CD4-positive, alpha-beta T cell treated with Interferon alpha-2 for 1 hour (primary cell): ENCODE measurements at places on chromosomes 3 and 15.

- DNase-seq, result no peak
Measured at GRCh38 chr3:135920275-135920674, 45.3 kb upstream of the PPP2R3A start.

DNA sequence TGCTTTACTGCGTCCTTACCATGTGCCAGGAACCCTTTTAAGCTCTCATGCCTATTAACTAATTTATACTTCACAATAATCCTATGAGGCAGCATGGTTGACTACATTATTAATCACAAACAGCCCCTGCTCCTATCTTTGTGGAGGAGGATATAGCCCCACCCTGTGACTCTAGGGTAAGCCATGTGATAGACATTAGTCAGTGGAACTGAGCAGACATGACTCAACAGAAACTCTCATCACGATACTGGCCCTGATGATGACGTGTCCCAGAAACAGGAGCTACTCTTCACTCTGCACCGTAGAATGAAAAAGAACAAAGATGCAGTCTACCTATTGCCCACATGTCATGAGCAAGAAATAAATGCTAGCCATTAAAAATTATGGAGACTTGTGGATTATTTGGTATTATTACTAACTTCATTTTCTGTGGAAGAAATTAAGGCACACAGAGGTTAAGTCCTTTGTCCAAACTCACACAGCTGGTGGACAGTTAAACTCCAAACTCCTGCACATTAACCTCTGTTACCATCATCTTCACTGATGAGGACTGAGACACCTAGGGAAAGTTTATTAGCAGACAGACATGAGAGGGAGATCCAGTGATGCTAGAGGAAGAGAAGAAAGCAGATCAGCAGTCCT, 51.2 kb downstream of the CFAP20DC start:
- DNase-seq, result no peak

- DNase-seq, result no peak
Measured at GRCh38 chr15:50800715-50801114, 35.2 kb upstream of the SPPL2A start.

DNA sequence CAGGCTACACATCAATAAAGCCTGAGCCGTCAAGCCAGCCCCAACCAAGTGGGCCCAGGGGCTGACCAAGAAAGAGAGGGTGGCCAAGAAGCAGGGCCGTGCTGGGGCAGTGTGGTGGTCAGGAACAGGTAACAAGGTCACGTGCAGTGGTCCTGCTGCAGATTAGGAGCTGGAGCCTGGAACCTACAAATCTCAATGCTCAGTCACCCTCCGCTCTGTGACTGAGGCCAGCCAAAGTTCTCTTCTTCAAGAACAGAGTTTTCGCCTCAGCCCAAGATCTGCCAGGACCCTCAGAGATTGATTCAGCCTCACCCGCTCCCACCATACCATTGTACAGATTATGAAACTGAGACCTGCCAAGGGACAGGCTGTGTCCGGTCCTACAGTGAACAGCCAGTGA, 26.9 kb downstream of the GRAMD2A start:
- no peak for DNase-seq

GRCh38 chr3:154151969-154152368, 30.8 kb downstream of the ARHGEF26 start:
- no peak for DNase-seq

GRCh38 chr3:189355481-189356201, 183.9 kb downstream of the TPRG1 start:
- peak; percentile 16 for DNase-seq

DNA sequence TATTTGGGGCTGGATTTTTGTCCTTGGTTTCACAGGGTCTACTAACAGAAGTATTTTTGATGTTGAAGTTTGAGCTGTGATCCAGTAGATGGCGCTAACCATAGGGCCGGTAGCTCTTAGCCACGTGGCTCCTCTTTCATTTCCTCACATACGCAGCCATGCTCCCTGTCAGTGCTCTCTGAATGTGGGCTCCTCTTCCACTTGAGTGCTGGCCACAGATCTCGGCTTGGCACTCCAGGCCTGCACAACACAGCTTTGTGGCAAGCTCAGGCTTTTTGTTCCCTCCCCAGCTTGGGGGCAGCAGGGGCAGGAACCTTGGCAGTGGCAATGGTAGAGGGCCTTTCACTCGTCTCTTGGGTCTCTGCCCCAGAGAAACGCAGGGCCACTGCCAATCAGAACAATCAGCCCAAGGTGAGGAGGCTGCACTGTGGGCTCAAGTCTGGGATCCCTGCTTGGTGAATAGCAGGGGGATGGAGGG, 18.6 kb upstream of the DNAAF4 start:
- no peak for DNase-seq

GRCh38 chr15:78976691-78977090, 31.8 kb upstream of the CTSH start:
- DNase-seq, result no peak

DNA sequence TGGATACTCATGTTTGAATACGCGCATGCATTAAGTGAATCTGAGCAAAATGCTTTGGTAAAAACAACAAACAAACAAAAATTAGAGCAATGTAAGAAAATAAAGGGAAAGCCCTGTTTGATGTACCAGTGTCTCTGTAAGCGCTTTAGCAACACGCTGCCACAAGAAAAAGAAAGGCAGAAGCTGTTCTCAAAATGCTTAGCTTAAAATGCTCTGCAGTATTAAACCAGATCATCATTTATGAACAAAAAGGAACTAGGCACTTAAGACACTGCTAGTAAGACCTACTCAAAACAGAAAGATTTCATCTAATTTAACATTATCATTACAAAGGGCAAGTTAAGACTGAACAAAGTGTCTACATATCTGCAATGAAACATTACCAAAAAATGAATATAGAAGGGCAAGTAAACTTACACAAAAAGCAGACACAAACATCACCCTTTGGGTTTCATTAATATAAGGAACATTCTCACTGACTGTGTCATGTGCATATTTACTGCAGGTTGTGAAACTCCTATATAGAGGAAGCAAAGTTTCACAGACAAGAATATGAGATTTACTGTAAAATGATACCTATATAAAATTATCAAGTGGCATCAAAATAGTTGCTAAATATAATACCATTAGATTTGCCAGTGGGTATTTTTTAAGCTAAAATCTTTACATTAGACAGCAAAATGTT, 102.1 kb downstream of the FBXL22 start:
- no peak for DNase-seq

- DNase-seq, result no peak
Measured at GRCh38 chr15:68834346-68834745, 13.7 kb upstream of the ANP32A start.

DNA sequence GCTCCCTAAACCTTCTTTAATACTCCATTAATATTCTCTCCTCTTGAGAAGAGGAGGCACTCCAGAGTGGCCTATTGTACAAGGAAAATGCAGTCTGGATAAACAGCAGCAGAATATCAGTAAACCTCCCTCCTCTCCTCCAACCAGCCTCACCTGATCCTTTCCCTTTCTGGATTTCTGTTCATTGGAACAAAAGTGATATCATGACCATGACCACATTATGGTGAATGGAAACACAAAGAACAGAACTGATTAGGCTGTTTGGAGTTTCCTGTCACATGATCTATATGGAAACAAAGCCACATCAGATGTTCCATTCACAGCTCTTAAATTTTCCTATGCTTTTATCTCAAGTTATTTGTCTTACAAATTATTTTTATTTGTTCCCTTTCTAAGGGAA, 14.6 kb downstream of the C2CD4B start:
- DNase-seq, result no peak

DNA sequence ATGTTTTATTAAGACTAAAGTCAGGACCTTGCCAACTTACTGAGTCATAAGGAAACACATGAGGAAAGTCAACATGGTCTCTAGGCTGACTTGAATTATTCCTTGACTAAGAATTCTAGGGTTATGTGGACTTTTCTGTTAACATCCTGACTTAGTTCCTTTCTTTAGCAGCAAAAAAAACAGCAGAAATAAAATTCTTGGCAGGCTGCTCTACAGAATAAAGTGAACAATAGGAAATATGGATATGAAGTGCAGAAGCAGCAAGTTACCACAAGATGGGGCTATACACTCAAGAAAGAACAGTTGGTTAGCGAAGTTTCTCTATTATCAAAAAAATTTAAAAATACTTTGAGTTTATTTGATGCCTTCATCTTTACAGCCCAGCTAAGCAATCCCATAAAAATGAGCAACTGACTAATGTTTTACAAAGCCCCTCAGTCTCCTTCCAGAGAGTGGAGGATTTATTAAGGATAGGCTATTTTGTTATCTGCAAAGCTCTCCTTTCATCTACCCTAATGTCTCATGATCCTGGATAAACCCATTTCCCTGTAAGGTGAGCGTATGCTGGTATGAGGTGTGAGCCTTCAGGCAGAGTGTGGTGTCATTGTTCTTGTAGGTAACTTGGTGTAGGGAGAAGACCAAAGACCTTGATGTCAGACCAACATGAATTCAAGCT, 23.1 kb upstream of the MCCC1 start:
- DNase-seq, result peak; percentile 61

DNA sequence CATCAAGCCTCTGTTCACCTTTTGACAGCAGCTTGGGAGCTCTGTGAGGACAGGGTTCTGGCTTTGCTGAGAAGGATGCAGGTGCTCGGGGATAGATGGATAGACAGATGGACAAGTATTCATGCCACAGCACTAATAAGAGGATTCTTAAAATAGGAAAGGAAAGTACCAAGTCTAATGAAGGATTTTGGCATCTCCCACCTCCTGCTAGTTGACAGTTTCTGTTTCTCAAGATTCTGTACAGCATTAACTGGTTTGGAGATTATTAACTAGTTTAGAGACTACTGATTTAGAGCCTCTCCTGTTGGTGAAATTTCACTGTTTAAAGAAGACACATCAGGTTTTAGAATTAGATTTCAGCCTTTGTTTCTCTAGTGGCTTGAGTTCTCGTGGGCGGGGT, 152.3 kb downstream of the CACNA1D start:
- no peak for DNase-seq

DNA sequence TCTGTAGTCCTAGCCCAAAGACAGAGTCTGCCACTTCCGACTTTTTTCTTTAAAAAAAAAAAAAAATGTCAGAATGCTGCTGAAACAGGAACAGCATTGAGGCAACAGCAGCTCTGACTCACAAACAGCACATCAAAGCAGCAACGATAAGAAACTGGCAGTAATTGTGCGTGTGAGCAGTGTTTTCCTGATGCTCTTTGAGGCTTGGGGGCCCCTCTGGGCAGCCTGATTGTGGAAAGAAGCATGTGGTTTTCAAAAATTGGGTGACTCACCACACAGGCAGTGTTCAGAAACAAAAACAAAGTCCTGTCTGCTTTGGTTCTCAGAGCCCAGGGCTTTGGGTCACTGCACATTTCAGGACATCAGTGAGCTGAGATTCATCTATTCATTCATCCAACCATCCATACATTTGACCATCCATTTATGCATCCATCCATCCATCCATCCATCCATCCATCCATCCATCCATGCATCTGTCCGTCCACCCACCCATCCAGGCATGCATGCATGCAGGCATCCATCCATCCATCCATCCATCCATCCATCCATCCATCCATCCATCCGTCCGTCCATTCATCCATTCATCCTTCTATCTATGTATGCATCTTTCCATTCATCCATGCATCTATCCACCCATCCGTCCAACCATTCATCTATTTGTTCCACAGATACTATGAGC, 308.4 kb downstream of the RPLP1 start:
- DNase-seq, result peak; percentile 86

GRCh38 chr3:14570864-14571263, 30.7 kb upstream of the GRIP2 start:
- no peak for DNase-seq

DNA sequence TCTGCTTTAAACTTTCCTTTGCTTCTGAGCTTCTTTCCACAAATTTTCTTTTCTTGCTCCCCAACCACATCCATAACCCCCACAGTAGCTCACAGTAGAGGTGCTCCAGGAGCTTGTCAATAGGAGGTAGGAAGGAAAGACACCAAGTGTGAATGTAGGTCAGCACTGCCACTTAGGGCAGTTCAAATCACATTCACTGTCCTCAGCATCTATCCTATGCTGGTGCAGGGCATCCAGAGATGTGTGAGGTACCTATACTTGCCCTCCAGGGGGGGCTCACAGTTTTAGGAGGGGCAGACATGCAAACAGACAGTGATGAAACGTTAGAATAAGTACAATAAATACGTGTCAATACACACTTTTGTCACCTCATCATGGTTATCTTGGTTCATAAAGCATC, 1.5 kb upstream of the SPSB4 start:
- no peak for DNase-seq

DNA sequence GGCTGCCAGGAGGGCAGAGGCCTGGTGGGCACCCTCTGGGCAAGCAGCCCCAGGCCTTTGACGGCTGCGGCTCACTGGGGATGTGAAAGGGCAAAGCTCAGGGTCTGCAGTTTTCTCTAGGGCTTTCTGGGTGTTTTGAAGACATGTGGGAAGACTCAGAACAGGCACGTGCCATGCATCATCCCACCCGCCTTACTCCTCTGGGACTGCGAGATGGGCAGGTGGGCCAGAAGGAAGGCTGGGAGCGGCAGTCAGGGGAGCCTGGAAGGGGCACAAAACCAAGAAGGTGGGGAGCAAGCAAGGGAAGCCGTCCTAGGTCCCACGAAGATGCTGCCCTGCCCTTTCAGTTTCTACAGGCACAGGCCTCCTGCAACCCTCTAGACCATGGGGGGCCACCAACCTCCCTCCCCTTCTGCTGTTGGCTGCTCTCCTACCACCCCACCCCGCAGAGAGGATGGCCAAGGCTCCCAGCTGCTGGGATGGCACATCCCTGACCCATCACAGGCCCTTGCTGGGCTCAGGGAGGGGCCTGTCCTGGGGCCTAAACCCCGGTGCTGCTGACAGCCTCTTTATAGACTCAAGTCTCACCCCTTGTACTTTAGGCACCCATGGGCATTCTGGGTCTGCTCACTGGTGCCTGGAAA, 71.8 kb upstream of the CTSH start:
- no peak for DNase-seq

- DNase-seq, result no peak
Measured at GRCh38 chr3:45506084-45506483, 88.5 kb upstream of the LIMD1 start.

DNA sequence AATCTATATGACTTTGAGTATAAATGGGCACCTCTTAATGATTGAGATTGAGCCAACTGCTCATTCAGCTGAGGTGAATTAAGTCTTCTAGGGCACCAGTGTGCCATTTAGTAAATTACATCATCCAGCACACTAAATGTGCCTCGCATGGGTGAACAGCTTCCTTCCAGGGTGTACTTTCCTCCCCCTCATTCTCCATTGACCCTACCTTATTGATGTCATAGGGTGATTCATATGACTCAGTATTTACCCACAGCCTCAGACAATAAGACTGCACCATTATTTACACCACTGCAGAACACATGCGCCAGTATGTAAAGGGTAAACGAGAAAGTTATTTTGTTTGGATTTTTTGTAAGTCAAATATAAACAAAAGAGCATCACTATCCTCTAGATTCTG, 185.2 kb upstream of the ARL6 start:
- no peak for DNase-seq

GRCh38 chr3:4575381-4575780, 82.2 kb downstream of the ITPR1 start:
- DNase-seq, result no peak

GRCh38 chr3:47794544-47794943, 8.4 kb upstream of the DHX30 start:
- no peak for DNase-seq

DNA sequence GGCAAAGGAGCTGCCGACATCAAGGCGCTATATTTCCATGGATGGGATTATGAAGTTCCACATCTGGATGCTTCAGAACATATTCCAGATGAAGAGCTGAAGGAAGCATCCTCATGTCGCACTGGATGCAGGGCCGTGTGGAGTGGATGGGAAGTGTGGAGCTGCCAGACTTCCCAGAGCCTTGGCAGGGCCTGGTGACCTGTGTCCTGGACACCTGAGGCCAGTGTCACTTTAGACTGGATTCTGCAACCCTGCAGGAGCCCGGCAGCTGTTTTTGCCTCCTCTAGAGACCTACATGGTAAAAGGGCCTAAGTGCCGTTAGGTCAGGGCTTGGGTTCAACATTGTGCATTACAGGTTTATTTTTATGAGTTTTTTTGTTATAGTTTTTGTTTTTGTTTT, 11.3 kb upstream of the XYLB start:
- DNase-seq, result no peak
